HFFc6 (cell line): ENCODE measurements at places on chromosomes 12 and 14. TPM values are rescaled to one million over a fixed set of nuclear protein-coding genes. Genes with fewer than 3 reads are reported as not detected.

The LRRK2 gene
- 0.24 to 1.2 TPM (median 0.41 TPM) in 3 replicates for total RNA-seq

The MGAT4C gene
- total RNA-seq: not detected in 3 replicates

The NANOG gene
- total RNA-seq: not detected in 3 replicates

The FLVCR2 gene
- 0.27 to 2.7 TPM (median 2.0 TPM) in 3 replicates for total RNA-seq

DNA sequence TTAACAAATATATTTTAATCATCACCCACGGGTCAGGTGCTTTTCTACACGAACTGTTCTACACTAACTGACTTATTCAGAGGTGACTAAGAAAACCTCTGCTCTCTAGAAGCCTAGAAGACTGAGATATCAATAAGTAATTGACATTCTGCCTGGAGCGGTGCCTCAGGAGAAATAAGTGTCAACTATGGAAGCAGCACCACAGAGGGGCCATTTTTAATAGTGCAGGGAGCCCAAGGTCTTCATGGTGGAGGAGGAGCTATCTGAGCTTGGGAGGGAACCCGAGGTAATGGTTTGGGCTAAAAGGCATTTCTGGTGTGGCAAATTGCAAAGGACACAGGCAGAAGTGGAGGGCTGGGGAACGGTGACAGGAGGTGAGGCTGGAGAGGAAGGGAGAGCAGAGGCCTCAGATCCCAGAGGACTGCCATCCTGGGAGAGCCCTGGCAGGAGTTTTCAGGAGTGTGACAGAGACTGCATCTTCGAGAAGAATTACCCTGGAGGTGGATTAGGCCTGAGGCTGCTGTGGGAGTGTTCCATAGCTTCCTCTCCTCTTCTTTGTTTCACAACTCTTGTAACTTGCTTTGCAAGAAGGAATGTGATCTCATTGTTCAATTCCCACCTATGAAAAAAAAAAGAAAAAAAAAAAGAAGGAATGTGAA lies 123.1 kb downstream of the NPAS3 start:
- H3K4me1 ChIP-seq: no peaks in the 10 kb centered on the region
- H3K27me3 ChIP-seq: no peaks in the 10 kb centered on the region; the same call in 1 of the 2 replicates
- H3K27ac ChIP-seq: no peak overlapping the region
- no peak for DNase-seq
- H3K36me3 ChIP-seq: no peaks in the 10 kb centered on the region
- no peak overlapping the region for H3K4me3 ChIP-seq

DNA sequence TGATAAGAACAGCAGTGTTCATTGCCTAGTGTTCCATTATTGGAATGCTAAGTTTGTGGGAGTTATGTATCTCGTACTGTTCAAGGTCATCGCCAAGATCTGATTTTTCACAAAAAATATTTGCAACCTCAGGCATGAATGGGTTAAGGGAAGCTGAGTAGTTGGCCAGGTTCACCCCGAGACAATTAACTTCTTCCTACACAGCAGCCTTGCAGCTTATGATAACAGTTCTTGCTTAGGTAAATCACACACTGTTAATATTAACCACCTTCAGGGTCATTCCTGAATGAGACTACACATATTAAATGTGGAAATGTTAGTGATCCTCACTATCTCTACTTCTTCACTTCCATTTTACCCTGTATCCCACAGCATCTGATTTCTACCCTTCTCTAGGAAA lies 18.0 kb downstream of the FKBP11 start:
- H3K4me3 ChIP-seq: no peak overlapping the region
- H3K36me3 ChIP-seq: no peaks in the 10 kb centered on the region
- peaks cover 7% of the 10 kb centered on the region; the same call in 1 of the 2 replicates for H3K27me3 ChIP-seq
- DNase-seq: no peak
- H3K27ac ChIP-seq: no peak overlapping the region

DNA sequence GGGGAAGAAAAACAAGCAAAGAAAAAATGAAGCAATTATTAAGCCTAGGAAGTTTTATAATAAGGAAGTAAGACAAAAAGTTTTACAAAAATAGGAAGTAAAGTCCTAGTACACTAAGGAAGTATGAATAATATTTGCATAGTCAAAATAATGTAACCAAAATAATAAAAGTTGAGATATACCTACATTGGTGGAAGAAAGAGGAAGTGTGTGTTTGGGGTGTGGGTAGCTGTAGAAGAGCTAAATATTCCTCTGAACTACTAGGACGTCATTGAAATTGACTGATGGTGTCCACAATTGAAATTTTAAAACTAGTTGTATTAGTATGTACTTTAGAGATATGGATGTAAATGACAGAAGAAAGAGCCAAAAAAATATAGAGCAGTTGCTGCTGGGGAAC lies 228.4 kb upstream of the OTX2 start:
- no peaks in the 10 kb centered on the region for H3K36me3 ChIP-seq
- H3K4me1 ChIP-seq: no peaks in the 10 kb centered on the region

DNA sequence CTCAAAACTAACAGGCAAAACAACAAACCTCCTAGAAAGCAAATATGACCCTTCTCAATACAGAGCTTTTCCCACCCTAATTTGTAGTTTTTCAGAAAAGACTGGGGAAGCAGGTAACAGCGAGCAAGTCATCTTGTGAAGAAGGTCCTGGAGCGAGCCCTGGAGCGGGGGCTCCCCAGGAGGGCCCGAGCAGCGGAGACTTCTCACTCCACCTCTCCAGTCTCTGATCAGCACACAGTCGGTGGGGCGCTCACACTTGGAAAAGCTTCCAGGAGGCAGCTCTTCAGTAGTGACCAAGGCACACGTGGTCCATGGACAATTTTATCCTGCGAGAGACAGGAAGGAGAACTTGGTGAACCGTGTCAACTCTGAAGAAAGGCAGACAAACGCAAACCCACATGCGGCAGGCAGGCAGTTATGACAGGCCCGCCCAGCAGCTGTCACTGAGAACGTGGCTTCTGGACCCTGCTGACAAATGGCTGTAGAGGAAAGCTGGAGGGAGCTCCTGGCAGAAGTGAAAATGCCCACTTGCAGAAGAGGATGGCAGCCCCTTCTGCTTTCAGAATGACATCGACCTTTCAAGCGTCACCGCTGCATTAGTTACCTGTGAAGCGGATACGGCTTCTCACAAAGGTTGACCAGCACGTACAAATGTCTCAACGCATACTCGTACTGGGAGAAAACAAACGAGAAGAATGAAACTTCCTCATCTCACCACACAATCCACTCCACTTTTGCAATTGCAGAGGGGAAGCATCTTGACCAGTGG lies 44.2 kb downstream of the LGMN start:
- H3K27me3 ChIP-seq: no peaks in the 10 kb centered on the region; the same call in 1 of the 2 replicates
- H3K27ac ChIP-seq: no peak overlapping the region
- no peaks in the 10 kb centered on the region for H3K36me3 ChIP-seq
- H3K4me1 ChIP-seq: peaks cover 8% of the 10 kb centered on the region
- DNase-seq: no peak

DNA sequence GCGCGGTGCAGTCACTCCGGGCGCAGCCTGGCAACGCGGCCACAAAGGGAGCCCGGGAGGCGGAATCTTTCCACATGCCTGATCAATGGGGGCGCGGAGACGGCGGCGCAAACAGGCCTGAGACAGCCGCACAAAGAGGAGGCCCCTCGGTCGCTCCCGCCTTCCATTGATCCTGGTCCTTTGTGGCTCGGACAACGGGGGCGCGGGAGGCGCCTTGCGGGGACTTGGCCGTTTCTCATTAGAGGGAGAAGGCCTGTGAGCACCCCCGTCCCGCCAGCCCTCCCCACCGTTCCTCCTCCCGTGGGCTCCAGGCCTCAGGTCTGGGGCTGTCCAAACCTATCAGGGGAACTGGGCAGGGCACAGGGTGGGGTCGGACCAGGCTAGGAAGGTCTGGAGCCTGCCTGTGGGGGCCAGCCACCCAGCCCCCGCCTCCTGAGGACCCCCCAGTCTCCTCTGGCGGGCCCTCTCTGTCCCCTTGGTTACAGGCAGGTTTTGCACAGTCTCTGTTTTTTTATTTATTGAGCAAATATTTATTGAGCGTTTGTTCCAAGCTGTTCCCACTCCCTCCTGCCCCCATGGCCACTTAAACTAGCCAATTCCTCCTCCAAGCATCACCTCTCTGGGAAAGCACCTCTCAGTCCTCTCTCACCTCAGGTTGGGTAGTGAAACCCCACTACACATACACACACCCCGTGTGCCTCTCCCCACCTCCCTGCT lies 29.0 kb upstream of the MSI1 start:
- H3K27ac ChIP-seq: no peak overlapping the region
- H3K4me3 ChIP-seq: no peak overlapping the region

- peak; percentile 17 for DNase-seq
- 0 out of 2 replicates have a peak, but pooled peaks cover 5% of the 10 kb centered on the region for H3K36me3 ChIP-seq
- H3K27ac ChIP-seq: no peak overlapping the region
- no peaks in the 10 kb centered on the region; the same call in 1 of the 2 replicates for H3K27me3 ChIP-seq
- H3K4me1 ChIP-seq: peaks cover 62% of the 10 kb centered on the region
Measured at GRCh38 chr12:89252284-89252683, 100.0 kb downstream of the DUSP6 start.

- H3K36me3 ChIP-seq: peaks cover 2% of the 10 kb centered on the region; the same call in 1 of the 2 replicates
- no peak for DNase-seq
- no peaks in the 10 kb centered on the region for H3K4me1 ChIP-seq
- H3K27ac ChIP-seq: no peak overlapping the region
- peaks cover 2% of the 10 kb centered on the region; the same call in 1 of the 2 replicates for H3K27me3 ChIP-seq
- no peak overlapping the region for H3K4me3 ChIP-seq
Measured at GRCh38 chr12:13769273-13769672, 212.1 kb downstream of the GRIN2B start.

DNA sequence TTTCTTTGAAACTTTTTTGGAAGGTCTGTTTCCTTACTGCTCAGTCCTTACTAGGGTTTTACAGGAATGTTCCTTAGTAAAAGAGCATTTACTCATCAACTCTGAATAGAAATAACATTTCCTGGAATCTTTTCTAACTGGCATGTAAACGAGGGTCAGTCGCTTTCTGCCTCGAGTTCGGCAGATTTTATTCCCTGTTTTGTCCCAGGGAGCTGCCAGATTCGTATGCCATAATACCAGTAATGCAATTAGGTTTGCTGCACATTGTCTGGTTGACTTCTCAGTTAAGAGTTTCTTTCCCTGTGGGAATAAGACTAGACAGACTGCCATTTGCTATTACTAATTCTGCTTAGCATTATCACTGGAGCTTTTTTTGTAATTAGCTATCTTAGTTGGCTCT lies 91.9 kb downstream of the VRK1 start:
- H3K4me1 ChIP-seq: peaks cover 11% of the 10 kb centered on the region
- H3K27me3 ChIP-seq: no peaks in the 10 kb centered on the region
- peaks cover 5% of the 10 kb centered on the region; the same call in 1 of the 2 replicates for H3K36me3 ChIP-seq
- H3K27ac ChIP-seq: no peak overlapping the region
- no peak for DNase-seq
